ENCODE measurements at places on chromosomes 1 and 21. TPM values are rescaled to one million over a fixed set of nuclear protein-coding genes. Genes with fewer than 3 reads are reported as not detected.

DNA sequence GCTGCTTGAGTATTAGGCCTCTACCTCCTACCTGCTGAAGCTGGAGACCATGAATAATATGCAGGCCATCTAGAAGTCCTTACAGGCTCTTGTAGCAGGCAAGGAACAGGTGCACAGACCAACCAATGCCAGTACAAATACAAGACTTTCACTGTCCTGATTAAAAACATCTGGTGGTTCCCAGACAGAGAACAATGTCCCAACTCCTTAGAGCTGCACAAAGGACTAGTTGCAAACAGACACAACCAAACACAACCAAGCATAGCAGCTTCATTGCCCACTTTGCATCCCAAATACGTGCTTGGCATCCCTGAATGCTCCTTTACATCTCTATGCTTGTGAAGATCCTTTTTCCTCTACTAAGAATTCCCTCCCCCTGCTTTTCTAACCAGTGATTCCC is 98.1 kb upstream of the CXADR start:
- DNase-seq: no peak
- no peaks in the 10 kb centered on the region for H3K36me3 ChIP-seq
- H3K27ac ChIP-seq: no peak overlapping the region
- no peaks in the 10 kb centered on the region for H3K4me1 ChIP-seq
- H3K4me3 ChIP-seq: no peak overlapping the region

AIM2 gene
- 4.4 TPM for total RNA-seq

SLC1A7 gene
- total RNA-seq: not detected

DNA sequence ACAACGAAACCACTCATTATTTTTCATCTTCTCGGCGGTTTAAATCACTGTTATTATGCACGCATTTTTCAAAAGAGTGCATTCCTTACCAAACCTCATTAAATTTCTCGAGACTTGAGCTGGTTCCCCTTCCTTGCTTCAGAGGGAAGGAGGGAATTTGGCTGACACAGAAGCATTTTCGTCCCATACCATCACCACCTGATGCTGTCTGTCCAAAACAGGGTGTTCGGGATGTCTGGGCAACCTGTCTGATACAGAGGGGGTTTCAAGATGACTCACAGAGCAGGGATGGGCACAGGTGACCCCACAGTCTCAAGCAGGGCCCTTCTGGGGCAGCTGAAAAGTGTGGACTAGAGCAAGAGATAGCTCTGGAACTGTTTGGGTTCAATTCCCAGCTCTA is 12.3 kb upstream of the RCC2 start:
- no peak overlapping the region for H3K27ac ChIP-seq
- H3K4me3 ChIP-seq: no peak overlapping the region
- H3K4me1 ChIP-seq: no peaks in the 10 kb centered on the region
- no peaks in the 10 kb centered on the region for H3K36me3 ChIP-seq
- no peak for DNase-seq

FCER1G gene
- 18.9 TPM for total RNA-seq

Data from activated naive CD8-positive, alpha-beta T cell treated with anti-CD3 and anti-CD28 coated beads, Interleukin-2, amount 10 ng/mL, durations not matched to agents 7 days and 5 days (primary cell).